ENCODE measurements at places on chromosomes 2 and 18.

GRCh38 chr2:25338401-25338800, 3.3 kb downstream of the DNMT3A start:
- no peak for DNase-seq

- DNase-seq, result no peak
These were observed 229.2 kb upstream of the TFPI start for GRCh38 chr2:187783446-187783845.

DNA sequence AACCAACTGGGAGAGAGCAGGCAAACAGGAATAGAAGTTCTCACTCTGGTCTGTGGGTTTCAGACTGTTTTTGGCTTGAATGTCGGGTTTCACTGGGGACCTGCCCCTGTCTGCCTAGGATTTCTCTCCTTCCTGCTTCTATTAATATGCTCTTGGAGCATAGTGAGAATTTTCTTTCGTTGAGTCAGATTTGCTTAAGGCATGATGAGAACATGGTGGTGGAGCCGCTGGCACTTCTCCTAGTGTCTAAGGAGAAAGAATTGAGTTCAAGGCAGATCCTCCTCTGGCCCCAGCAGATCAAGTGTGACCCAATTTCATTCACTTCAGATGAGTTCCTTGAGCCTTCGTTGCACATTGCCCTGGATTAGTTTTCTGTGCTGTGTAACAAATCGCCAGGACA, 103.9 kb upstream of the HS6ST1 start:
- no peak for DNase-seq

DNA sequence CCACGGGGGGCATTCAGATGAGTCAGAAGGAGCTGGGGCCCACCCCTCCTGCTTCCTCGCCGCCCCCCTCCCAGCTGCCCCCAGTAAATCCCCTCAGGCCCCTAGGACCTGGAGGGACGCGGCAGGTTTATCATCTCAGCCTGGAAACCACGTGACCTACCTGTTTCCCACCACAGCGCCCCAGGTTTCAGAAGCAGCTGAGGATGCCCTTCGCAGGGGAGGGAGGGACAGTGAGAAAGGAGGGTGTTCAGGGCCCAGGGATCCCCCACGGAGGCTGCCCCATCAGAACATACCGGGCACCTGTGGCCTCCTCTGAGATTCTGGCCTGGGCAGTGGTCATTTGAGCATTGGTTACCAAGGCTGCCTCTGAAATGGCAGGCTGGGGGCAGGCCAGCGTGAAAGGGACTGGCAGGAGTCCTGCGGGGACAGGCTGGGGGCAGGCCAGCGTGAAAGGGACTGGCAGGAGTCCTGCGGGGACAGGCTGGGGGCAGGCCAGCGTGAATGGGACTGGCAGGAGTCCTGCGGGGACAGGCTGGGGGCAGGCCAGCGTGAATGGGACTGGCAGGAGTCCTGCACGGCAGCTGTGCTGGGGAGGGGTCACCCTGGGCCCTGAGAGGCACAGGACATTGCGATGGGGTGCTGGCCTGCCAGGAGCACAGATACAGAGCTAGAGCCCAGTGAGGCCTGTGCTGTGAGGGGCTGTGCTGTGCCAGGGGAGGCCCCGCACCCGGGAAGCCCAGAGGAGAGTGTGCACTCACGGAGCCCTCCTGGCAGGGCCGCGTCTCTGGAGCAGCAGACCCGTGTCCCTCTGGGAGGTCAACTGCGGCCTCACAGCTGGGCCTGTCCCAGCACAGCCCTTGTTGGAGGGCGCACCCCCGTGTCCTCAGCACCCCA, 1.6 kb downstream of the NEU4 start:
- no peak for DNase-seq

DNA sequence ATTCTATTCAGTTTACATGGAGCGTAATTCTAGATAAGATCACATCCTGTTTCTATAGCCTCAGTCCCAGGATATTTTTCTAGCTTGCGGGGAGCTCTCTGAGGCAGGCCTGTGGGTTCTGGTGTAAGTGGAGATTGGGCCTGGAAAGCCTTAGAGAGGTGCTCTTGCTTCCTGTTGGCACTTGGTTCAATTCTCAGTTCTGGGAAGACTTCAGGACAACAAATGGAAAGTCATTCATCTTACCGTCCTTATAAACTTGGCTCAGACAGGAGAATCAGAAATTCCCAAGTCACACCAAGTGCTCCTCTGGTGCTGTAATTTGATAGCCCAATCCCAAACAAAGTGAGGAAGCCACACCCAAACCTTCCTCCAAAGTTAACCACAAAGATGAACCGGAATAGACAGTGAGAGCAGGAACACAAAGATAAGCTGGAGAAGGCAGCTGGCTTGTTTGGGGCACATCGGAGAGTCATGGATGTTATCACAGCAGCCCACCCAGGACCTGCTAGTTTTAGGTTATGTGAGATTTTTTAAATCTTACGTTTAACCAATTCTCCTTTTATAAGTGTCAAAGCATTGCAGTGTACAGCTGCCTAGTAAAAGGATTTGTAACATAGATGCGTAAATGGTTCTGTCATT, 144.3 kb upstream of the MAP3K20 start:
- DNase-seq, result no peak

- DNase-seq, result no peak
These were observed 23.6 kb downstream of the FZD5 start for GRCh38 chr2:207746131-207746530.

- no peak for DNase-seq
These were observed 50.0 kb downstream of the TMEM163 start for GRCh38 chr2:134668821-134669220.

- no peak for DNase-seq
These were observed 14.1 kb upstream of the MEX3C start for GRCh38 chr18:51211552-51211951.

DNA sequence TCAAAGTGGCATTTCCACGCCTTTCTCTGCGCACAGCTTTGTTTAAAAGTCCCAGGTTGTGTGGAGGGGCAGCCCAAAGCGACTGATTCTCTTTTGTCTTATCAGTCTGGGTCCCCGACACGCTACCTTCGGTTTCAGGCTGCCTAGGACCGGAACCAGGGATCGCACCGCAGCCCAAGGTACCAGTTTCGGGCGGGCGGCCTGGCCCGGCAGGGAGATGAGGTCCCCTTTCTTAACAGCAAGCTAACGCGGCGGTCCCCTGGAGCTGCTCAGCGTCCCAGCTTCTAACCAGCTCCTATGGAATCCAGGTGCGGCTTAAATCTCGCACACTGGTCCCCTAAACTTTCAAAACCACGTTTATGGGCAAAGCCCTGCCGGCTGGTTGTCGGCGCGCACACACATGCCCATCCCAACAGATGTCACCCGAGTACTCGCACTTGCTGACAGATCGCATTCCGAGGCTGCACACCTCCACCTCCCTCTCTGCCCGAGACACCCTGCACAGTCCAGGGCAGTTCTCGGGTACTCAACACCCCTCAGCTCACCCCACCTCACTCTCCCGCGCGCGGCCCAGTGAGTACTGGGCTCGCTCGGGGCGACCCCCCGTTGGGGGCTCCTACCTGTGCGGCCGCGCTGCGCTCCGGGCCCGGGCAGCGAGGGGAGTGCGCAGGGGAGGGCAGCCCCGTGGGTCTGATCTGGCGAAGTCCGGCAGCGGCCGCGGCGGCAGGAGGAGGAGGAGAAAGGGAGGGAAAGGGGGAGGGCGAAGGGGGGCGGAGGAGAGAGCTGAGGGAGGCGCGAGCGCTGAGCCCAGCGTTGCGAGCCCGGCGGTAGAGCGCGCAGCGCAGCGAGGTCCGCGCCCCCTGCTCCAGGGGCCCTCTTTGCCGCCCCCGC, at the start of gene EFEMP1:
Gene EFEMP1, minus strand, starts transcription at position 692 of the 891 bp plus-strand sequence. CDS start 1,342 bp downstream, outside the sequence.
- no peak for DNase-seq

- DNase-seq, result no peak
These were observed 237.6 kb upstream of the RGPD4 start for GRCh38 chr2:107589079-107589491.

DNA sequence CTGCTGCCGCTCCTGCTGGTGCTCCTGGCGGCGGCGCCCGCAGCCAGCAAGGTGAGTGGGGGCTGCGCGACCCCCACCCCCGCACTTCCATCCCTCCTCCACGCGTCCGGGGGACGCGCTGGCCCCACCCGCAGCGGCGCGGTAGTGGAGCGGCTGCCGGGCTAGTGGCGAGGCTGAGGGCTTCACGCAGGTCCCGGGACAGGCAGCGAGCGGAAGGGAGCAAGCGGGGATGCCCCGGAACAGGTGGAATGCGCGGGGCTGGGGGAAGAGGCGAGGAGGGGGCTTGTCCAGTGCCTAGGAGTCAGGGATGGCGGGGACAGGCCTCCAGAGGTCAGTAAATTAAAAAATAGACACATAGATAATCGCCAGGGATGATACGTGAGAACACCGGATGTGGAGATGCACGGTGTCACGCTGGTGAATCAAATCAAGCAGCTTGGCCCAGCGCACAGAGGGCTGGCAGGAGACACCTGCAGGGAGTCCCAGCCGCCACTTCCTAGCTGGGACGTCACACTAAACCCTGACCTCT, 403 bp downstream of the COL4A3 start:
- no peak for DNase-seq

- no peak for DNase-seq
These were observed 192.2 kb downstream of the ZFP36L2 start for GRCh38 chr2:43034242-43034619.

GRCh38 chr2:239344857-239345216, 56.0 kb downstream of the HDAC4 start:
- no peak for DNase-seq

DNA sequence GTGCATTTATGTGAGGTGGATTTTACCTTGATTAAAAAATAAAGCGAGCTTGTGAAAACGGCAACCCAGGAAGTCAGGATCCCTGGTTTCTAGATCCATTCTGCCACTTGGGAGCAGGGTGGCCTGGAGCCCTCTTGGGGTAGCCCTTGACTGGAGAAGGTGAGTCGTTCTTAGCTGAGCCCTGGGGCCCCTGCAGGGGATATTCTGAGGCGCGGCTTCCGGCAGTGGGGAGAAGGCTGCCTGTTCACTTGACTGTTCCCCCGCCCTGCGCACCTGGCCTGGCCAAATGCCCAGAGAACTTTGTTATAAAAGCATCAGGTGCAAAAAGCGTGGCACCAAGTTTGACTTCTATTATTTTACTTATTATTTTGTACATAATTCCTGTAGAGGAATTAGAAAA, 221.9 kb downstream of the DYSF start:
- no peak for DNase-seq

GRCh38 chr18:22470248-22471235, 52.8 kb upstream of the CTAGE1 start:
- DNase-seq, result no peak

GRCh38 chr2:70514612-70515055, 39.0 kb downstream of the TGFA start:
- DNase-seq, result no peak

GRCh38 chr2:44351676-44352075, 9.6 kb downstream of the PREPL start:
- no peak for DNase-seq

DNA sequence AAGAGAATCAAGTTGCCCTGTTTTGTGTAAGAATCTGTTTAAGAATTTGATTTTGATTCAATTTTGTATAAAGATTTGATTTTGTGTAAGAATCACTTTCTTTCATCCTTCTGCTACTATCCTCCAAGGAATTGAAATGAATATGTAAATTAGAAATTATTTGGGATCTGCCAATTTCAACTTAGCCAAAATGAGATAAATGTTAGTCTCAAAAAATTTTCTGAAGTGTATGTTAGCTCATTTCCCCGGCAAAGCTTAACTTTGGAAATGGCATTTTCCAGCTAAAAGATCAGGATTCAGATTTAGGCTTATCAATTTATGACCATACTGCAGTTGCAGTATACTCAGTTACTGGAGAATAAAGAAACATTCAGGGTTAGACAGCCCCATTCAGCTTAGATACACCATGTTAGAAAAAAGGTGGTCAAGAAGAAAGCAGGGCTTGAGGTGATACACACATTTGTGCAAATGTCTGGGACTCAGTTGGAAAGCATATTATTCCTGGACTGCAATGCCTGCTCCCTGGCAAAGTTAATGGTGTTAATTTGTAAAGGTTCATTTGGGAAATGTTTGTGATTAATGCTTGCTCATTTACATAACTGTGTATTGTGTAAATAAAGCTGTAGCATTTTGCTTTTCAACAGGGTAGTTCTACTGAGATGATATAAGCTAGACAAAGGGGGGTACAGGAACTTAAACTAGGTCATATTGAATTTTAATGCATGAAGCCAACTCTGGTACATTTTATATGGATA, 247.8 kb upstream of the SESTD1 start:
- DNase-seq, result no peak

DNA sequence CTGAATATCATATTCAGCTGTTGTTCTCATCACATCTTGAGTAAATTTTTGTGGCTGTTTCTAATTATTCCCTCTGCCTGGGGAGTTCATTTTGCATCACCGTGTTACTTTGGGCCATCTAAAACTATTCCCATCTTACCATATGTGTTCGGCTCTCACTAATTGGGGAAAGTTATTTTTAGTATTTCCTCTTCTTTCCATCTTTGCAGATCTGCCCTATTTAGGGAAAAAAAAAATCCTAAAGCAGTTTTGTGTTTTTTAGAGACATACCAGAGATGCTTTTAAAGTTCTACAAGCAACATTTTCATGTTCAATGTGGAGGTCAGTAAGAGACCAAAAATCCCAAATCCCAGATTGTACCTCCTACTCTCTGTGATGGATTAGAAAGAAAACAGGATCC, 111.3 kb upstream of the NDUFV2 start:
- DNase-seq, result no peak

- peak; percentile 40 for DNase-seq
These were observed 77.3 kb upstream of the UPP2 start for GRCh38 chr2:158024288-158024898.

DNA sequence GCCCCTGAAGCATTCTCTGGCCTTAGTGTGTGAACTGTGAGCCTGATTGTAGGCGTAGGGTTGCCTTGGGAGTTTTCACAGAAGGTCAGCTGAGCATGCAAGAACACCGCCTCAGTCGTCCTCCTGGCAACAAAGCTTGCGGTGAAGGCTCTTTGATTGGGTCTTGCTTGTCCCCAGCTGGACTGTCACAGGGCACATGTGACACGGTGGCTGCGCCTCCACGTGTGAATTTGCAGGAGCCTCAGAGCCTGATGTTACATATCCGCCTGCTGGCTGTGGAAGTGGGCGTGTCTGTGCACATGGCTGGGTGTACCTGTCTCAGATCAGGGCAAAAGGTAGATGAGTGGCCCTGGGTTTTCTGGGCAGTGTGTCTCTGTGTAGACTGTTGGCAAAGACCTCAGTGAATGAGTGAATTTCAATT, 228.7 kb downstream of the HAUS1 start:
- DNase-seq, result no peak

GRCh38 chr2:88933980-88934379, 242.5 kb downstream of the RPIA start:
- no peak for DNase-seq

DNA sequence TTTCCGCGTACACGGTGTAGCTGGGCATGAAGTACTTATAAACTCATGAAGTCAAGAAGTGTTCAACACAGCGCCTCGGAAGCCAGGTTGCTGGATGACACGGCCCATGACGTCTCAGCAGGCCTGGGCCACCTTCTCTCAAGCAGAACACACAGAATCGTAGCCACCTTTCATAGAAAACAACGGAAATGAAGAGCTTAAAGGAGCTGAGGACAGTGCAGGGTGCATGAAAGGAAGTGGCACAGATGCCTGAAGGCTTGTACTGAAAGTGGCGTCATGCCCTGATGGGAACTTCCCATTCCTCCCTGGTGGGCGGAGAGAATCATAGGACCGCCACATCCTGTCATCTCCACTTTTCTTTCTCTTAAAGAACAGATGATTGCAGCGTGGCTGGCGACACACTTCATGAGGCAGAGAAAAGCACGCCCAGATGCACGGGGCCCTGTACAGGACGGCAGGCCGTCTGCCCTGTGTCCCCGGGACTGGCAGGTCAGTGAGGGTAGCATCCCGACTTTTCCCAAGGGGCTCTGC, 31.1 kb downstream of the HDAC4 start:
- DNase-seq, result peak; percentile 35

- DNase-seq, result no peak
These were observed 2.3 kb downstream of the TMEM182 start for GRCh38 chr2:102764083-102764482.
